MM.1S (cell line): ENCODE measurements at places on chromosomes 7 and 10.

GRCh38 chr10:8402576-8402975 is 348.1 kb downstream of the GATA3 start:
- no peak for DNase-seq

- no peak for DNase-seq
Measured at GRCh38 chr7:11437994-11438393, 394.0 kb downstream of the THSD7A start.

DNA sequence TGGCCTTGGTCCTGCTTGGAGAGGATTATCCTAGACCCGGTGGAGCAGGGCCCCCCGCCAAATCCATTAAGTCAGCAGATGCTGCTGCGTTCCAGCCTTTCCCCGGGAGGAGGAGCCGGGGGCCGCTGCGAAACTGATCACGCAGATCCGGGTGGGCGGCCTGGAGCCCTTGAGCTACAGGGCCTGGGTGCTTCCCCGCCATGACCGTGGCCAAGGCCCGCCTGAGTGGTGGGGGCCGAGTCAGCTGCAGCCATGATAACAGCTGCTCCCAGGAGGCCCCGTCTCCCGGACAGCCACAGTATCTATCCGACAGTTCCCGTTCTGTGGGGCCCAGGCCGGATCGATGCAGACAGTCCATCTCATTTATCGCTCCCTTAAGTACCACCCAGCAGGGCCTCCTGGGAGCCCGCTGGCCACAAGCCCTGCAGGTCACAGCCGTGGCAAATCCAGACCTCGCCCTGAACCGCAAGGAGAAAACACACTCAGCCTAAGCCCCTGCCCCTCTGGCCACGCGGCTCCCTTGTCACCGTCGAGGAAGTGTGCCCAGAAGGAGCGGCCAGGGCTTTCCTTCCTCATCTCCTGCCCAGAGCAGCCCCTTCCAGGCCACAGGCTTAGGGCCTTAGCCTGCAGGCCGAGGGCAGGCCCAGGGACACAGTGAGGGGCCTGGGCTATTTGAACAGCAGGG is 34.4 kb upstream of the SLC29A4 start:
- no peak for DNase-seq

- DNase-seq = no peak
Measured at GRCh38 chr7:149689291-149689721, 84.1 kb downstream of the ZNF467 start.

- no peak for DNase-seq
Measured at GRCh38 chr10:59817773-59818172, 64.5 kb upstream of the MRLN start.

DNA sequence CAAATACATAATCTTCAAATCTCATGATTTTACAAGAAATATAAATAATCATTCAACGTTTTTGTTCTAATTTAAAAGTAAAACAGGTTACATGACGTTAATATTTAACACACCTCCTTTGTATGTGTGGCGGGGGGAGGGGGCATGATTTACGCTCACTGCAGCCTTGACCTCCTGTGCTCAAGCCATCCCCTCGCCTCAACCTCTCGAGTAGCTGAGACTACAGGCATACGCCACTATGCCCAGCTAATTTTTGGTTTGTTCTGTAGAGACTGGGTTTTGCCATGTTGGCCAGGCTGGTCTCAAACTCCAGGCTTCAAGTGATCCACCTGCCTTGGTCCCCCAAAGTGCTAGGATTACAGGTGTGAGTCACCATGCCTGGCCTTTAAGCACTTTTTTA is 7.2 kb upstream of the CACNA2D1 start:
- no peak for DNase-seq

- no peak for DNase-seq
Measured at GRCh38 chr10:119478111-119478802, 64.3 kb downstream of the RGS10 start.

DNA sequence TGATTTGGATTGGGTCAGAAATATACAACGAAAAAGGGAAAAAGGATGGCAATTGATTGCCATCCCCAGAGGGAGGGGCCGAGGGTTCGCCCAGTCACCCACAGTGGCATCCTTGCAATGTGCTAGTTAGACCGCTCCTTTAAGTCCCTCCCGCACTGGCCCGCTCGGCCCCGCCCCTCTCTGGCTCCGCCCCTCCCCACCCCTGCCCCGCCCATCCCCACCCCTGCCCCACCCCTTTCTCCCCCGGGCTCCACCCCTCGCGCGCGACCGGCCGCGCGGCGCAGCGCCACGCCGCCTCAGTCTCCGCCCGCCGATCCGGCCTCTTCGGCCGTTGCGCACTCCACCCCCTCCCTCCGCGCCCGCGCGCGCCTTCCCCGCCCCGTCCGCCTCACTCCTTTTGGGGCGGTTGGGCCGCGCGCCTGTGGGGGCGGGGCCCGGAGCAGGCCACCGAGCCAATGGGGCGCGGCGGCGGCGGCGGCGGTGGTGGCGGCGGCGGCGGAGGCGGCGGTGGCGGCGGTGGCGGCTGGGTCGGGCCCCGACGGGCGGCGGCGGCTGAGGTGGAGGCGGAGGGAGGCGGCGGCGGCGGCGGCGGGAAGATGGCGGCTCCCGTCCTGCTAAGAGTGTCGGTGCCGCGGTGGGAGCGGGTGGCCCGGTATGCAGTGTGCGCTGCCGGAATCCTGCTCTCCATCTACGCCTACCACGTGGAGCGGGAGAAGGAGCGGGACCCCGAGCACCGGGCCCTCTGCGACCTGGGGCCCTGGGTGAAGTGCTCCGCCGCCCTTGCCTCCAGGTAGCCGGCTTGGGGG is at the start of gene VKORC1L1:
TSS of gene VKORC1L1 (plus strand) at position 299 of the 806 bp plus-strand sequence. CDS start at position 597, 298 bp downstream.
- DNase-seq = peak; percentile 96

GRCh38 chr7:46059308-46060020 is 138.4 kb upstream of the IGFBP3 start:
- no peak for DNase-seq

DNA sequence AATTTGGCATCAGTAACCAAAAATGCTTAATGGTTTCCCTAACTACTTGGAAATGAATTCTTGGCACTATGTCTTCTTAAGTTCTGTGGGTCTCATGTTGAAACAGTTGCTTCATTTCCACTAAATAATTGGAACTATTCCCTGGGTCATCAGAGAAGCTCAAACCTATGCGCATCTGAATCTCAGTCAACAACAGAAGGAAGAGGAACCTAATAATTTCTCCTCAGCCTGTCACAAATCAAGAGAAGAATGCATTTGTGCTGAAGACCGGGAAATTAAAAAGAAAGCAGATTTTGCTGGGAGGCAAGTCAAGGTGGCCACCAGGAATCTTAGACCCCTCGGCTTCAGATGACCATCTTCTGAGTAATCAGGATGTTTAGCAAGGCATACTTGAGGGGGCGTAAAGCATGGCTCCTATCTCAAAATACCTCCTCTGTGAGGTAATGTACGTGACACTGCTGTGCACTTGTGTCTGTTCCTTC is 41.4 kb downstream of the TOMM7 start:
- DNase-seq = no peak

GRCh38 chr10:112330607-112331160 is 43.2 kb upstream of the ACSL5 start:
- no peak for DNase-seq

DNA sequence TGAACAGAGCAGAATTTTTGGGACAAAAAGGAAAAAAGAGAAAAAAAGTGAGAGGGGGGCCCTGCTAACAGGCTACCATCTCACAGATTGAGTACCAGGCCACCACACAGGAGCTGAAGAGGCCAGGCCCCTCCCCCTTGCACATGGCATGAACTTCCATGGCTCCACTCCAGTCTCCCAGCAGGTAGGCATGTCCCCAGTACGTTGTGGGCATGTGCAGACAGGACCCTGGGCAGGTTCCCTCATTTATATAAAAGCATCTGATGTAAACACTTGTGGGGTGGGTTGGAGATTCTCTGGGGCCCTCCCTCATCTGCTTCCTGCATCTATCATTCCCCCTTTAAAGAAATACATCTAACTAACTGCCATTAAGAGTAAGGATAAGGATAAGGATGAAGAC is 45.0 kb upstream of the AKR1C1 start:
- DNase-seq = no peak

DNA sequence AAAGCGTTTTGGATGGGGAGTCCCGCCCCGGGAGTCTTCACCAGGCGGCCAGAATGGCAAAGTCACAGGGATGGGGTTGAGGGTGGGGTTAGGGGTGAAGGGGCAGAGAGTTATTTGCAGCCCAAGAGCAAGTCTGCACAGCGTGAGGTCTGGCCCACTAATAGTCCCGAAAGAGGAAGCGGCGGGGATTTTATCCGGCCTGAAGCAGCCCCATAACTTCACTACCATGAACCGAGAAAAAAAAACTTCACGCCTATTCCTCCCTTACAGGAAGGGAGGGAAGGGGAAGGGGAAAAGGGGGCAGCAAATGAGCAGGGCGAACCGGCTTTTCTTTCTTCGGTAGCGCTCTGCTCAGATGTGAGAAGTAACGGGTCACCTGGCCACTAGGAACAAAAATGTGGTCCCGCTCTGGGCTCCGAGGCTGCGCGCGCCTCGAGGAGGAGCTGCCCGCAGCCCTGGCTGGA is 712 bp downstream of the ITPRIP start:
- DNase-seq = peak; percentile 58

GRCh38 chr10:125392154-125392553 is 231.8 kb upstream of the CTBP2 start:
- no peak for DNase-seq

DNA sequence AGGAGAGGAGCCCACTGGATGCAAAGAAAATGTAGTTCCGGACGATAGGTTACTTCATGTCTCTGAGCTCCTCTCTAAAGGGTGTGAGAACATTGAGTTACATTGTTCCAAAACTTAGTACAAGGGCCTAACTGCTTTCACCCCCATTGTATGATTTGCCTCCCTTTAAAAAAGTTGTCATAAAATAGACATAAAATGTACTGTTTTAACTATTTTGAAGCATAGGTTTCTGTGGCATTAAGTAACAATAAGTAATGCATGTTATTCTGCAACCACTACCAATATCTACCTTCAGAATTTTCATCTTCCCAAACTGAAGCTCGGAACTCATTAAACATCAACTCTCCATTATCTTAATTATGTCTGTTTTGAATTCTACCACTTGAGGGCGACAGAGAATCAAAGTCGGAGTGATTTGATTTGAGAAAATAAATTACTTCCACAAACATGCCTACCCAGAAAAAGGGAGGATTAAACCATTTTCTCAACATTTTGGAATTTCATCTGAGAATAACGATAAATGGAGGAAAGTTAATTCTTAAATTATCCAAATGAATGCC is 2.7 kb downstream of the IGFBP1 start:
- DNase-seq = peak; percentile 54

DNA sequence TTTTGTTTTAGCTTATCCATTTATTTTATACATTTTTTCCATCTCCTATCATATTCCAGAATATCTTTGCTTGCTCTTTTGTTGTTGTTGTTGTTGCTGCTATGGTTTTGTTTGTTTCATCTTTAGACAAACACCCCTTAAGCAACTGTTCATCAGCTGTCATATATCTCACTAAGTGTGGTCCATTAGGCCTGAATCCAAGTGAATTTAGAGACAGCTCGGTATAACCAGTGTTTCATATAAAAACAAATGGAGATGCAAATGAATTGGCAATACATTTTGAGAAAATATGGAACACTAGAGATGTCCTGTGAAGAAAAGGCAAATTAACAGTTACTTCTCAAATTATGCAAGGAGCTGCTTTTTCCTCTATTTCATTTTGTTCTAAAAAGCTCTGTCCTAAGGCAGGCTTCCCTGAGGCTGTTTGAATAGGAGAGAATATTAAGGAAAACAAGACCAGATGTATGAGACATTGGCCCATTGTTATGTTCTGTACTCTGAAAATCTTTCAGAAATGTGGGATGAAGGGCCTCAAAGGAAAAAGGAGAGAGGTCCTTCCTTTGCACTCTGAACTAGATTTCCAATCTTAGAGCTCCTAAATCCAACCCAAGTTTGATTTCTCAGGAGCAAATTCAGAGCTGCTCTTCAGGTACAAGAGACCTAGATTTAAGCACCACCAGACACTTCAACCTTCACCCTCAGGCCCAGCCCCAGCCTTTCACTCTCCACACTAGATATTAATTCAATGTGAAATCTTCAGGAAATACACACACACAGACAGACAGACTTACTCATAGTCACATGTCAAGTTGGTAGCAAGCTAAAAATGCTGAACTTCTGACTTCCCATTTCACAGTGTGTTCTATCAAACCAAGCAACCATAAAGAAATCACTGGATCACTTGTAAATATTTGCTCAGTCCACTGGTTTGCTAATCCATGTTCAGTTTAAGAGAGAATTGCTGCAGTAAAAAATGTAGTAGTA is 5.4 kb downstream of the TFEC start:
- DNase-seq = no peak

- no peak for DNase-seq
Measured at GRCh38 chr7:18572154-18572553, 76.6 kb downstream of the HDAC9 start.

DNA sequence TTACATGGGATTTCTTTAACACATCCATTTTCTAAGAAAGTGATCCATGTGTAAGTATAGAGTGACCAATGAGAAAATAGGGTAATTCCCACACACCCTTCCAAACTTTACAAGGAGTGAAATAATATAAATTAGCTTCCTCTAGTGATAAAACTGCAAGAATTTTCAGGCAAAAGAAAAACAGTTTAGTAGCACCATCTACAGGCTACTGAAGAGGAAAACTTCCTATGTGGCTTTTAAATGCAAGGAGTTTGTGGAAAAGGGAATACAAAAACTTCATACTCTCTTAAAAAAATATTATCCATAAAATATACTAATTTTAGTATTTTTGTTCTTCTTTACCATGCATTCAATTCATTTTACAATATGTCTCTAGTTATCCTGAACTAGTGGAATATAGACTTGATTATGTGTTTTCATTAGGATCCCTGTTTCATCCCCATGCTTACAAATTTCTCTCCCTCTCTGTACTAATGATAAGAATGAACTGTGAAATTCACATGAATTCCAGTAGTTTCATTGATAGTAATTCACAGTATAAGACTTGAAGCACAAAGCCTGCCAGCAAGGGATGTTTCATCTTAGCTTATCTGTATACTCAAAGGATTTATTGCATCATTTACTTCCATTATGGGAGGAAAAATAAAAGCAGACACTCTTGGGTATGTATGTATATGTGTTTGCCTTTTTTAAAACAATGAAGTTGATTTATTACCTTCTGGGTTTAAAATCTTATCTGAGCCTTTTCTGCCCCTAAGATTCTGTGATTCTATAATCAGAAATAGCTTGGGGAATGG is 442.9 kb downstream of the AUTS2 start:
- no peak for DNase-seq

DNA sequence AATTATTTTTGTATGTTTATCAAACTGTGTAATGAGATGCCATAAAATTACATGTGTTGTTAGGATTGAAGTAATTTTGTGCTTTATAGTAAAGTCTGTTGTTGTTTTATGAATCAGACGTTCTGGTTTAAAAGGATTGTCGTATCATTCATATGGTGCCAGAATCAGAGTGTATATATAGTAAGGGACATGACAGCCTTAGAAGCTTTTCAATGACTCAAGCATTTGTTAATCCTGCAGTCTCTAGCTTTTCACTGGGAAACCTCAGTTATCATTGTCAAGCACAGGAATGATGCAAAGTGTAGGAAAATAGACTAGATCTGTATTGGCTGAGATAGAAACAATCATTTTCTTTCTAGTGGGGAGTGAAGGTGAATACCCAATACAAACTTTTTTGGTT is 57.5 kb downstream of the TRRAP start:
- no peak for DNase-seq

DNA sequence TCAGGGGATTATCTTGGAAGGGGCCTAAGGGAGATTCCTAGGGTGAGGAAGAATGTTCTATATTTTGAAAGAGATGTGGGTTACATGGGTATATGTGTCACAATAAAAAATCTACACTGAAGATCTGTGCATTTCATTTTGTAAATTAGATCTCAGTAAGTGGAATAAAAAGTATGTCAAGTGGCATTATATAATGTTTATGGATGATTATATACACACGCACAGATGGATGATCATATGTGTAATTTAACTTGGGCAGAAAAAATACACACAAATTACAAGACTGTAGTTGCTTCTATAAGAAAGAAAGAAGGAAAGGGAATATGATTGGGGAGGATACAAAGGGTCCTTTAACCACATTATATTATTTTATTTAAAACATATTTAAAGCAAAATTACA is 18.5 kb downstream of the ASZ1 start:
- no peak for DNase-seq
